ENCODE measurements at places on chromosomes 2 and 18.

DNA sequence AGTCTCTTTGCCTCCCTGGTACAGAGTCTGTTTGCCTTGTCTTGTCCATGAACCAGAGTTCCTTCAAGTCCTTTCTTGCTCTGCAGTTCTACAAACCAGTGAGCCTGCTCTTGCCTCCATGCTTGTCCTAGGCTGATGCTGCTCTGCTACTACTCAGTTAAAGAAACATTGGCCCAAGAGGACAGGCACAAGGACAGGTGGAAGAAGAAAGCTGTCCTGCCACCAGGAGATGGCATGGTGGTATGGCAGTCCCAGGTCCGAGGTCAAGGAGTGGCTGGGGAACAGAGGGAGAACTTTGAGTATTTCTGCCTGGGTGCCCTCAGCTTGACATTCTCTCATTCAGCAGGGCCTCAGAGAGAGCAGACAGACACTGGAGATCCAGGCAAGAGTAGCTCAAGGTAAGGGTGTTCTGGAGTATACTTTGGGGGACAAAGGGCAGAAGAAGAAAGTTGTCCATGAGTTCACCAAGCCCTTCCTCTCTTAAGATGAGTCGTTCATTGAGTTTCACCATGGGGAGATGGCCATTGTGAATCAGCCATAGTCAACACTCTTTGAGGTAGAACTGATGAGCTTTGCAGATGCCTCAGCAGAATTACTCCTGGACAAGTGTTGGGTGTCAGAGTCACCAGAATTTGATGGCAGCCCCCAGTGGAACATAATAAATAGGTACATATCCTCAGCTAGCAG lies 20.4 kb downstream of the TTC32 start:
- no peak for DNase-seq

- DNase-seq, result no peak
Observed at GRCh38 chr2:43171789-43172188, 54.6 kb downstream of the ZFP36L2 start.

DNA sequence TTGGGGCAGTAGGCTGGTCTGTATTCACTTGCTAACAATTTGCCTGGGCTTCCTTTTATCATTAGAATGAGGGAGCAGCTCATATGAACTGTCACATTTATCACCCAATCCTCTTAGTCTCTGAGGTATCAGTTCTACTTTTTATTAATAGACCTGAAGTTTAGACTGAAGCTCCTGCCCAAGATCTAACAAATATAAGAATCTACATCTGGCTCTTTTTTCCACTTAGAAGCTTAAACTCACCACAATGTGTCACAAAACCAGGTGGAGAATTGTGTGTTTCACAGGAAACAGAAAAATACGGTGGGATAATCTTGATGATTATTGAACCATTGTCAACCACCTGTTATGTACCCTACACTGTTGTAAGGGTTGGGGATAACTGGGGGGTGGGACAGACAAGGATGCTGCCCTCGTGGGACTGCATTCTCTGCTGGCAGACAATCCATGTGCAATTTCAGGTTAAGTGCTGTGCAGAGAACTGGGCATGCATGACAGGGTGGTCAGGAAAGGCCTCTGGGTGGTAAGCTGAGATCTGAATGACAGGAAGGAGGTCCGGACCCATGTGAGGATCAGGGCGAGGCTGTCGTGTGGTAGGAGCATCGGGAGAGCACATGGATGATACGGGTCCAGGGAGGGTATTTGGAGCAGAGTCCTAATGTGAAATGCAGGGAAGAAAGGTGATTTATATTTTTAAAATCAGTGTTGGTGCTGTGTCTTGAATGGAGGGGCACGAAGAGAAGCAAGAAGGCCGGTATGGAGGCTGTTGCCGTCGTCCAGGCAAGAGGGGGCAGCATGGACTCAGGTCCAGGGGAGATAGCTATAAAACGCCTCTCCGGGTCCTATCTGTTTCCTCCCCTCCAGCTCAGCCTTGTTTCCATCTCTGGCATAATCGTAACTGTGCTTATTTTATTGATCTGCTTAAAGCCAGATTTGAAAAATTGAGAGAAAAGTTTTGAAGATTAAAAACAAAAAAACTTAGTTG lies 17.6 kb downstream of the MYL12B start:
- DNase-seq, result no peak

GRCh38 chr2:156999661-157000060 lies 257.8 kb upstream of the GALNT5 start:
- no peak for DNase-seq

DNA sequence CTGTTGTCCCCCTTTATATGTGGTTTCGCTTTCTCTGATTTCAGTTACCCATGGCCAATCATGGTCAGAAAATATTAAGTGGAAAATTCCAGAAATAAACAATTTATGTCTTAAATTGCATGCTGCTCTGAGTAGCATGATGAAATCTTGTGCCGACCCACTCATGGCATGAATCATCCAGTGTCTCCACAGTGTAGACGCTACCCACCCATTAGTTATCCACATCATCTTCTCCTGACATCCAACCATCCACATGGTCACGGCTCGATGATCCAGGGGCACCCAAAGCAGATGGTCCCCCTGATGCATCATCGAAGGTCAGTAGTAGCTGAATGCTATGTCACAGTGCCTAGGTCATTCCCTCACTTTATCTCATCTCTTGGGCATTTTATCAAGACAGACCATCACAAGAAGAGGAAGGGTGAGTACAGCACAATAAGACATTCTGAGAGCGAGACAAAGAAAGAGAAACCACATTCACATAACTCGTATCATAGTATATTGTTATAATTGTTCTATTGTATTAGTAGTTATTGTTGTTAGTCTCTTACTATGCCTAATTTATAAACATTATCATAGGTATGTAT lies 44.1 kb upstream of the ACKR3 start:
- DNase-seq, result no peak

GRCh38 chr2:149387411-149387810 lies 57.0 kb downstream of the LYPD6 start:
- DNase-seq, result no peak

DNA sequence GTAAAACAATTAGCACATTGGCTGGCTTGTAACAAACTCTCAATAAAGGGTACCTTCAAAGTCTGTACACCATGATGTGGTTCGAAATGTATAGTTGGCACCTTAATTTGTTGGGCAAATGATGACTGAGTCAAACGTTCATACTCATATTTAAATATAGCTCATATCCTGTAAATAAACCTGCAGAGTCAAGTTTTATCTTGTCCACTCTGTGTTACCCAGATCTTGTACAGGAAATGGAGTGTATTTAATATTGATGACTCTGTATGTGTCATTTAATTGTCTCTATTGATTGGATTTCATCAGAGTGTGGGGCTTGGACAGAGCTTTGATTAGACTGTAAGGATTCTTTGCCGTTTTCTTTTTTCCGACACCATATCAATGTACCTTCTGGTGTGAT lies 805.6 kb upstream of the ZEB2 start:
- no peak for DNase-seq

DNA sequence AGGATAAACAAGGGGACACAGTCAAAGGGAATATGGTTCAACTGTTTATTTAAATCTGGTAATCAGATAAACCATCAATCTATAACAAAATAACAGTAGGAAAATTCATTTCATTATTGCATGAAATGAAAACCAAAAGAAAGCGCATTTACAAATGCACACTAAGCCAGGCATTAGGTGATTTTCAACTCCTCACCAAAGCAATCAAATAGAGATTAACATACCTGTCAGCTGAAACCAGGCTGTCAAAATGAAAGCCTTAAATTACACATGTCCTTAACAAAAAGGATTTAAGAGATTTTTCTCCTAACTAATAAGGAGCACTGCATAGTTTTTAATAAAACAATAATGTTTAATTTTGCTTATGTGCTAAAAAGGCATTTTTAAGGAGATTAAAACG lies 23.0 kb downstream of the STK39 start:
- no peak for DNase-seq

DNA sequence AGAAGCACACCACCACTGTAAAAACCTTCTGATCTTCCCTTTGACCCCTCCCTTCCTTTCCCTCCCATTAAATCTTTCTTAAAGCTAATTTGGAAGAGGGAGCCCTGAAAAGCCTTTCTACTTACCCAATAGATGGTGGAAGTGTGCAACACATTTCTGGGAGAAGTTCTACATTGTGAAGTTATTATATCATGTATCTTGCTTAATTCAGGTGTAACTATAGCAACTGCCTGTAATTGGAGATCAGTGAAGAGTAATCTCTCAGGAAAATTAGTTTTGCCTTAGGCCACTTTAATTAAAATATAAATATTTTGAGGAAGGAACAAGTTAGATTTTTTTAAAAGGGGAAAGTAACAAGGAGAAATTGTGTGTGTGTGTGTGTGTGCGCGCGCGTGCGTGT lies 266.0 kb downstream of the SH3BP4 start:
- no peak for DNase-seq

- no peak for DNase-seq
Observed at GRCh38 chr18:74390900-74391299, 66.2 kb downstream of the DIPK1C start.

- no peak for DNase-seq
Observed at GRCh38 chr18:2992995-2993877, 19.7 kb downstream of the LPIN2 start.

- no peak for DNase-seq
Observed at GRCh38 chr2:41621095-41621494, 426.7 kb upstream of the PKDCC start.
